ENCODE measurements at places on chromosomes 5 and 9.

DNA sequence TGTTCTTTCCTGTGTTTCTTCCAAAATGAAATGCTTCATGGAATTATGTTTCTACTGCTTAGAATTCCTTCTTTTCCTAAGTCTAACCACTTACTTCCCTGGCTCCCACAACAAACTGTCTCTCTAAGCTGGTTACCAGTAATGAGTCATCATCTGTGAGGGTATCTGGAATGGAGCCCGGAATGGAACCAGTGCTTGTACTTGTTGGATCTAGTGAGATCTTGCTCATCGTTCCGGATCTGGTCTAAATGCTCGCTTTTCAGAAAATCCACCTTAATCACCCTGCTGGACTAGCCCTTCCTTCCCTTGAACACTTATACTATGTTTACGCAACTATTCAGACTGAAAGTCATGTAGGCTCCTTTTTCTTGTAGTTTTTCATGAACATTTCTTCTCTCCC, 184.8 kb downstream of the PBX3 start:
- no peak for DNase-seq

- no peak for DNase-seq
These were observed 334.4 kb upstream of the ACTBL2 start for GRCh38 chr5:57817001-57817453.

- DNase-seq, result no peak
These were observed 139.9 kb downstream of the PALM2AKAP2 start for GRCh38 chr9:109919736-109920408.

- no peak for DNase-seq
These were observed 117.5 kb downstream of the FGF1 start for GRCh38 chr5:142568283-142568995.

- peak; percentile 20 for DNase-seq
These were observed 296 bp downstream of the ZSWIM6 start for GRCh38 chr5:61332358-61332749.

DNA sequence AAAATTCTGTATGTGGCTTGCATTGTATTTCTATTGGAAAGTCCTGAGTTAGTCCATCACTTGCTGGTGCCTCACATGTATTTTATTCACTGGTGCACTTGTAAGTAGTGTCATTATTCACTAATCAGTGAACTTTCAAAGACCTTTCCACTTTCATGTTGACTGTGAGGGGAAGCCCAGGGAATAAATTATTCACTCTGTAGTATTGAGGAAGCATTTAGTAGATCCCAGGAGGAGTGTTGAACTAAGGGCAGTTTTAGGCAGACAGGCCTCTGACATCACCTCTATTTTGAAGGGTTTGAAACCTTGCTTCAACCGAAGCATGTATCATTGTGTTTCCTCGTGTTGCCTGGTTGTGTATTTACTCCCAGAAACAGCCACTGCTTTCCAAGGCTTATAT, 705.4 kb upstream of the RIOK2 start:
- DNase-seq, result no peak

DNA sequence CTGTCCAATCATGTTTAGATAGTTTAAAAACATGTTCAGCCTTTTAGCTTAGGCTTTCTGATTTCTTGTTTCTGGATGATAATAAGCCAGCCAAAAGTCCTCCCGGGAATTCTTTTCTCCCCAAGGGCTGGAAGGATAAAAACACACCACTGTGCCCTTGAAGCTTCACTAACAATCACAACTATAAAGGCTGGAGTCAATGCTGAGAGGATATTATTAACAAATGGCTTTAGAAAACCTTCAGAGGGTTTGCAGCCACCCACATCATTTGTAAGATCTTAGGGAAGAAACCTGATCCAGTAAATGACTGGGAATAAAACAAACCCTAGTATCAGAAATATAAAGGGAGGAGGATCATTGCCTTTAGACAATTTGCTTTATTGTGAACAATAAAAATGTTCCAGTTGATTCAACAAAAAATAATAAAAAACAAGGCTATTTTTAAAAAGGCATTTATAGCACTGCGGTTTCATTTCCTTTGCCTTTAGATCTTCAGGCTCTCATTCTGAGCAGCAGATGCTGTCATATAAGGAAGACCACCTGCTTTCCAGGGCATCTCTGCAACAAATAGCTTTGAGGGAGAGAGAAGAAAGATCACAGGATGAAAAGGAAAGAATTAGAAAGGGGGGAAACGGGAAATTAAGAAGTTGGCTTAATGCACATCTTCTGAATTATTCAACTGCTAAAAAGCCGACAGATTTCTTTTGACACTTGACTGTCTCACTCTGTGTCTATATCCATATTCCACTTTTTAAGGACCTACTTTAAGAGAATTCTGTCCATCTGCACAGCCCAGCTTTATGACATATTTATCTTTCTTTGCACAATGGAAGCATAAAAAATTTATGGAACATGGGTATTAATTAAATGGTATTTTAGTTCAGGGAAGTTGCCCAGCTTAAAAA, 277.2 kb upstream of the SLC24A2 start:
- DNase-seq, result no peak

Data from activated CD8-positive, alpha-beta memory T cell treated with anti-CD3 and anti-CD28 coated beads for 1 hour (primary cell).